ENCODE measurements at places on chromosomes 5 and 9.

DNA sequence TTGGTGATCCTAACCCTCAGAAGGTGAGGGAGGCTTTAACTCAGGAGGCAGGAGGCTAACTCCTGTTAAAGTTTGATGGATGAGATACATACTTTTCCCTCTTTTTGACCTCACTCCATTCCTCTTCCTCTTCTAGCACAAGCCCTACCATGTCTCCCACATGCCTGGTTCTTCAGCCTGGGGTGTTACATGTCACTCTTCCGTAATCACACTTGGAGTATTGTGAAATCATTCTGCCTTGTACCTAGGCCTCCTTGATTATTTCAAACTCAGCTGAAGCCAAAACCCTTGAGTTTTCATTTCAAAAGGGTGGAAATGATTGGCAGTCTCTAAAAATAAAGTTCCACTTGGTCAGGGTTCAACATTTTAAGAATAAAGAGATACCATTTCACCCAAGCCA lies 1.8 kb downstream of the PLAC8L1 start:
- no peak for DNase-seq

DNA sequence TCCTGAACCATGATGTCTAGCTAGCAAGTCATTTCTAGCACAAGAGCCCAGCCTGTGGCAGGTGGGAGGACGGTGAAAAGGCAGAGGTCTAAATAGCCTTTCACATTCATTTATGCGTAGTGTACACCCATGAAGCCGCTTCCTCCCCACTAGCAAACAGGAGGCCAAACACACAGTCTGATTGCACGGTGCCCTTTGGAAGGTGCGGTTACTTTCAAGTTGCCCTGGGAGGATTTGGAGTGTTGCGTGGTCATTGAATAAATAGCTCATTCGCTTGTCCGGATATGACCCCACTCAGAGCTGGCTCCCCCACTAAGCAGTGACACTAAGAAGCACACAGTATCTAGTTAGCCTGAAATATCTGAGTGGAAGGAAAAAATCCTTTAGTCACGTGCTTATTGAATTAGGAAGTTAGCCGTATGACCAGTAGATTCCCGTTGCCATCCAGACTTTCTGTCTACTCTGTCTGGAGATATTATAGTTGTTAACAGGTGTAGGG lies 664 bp upstream of the ARSB start:
- DNase-seq = peak; percentile 70

DNA sequence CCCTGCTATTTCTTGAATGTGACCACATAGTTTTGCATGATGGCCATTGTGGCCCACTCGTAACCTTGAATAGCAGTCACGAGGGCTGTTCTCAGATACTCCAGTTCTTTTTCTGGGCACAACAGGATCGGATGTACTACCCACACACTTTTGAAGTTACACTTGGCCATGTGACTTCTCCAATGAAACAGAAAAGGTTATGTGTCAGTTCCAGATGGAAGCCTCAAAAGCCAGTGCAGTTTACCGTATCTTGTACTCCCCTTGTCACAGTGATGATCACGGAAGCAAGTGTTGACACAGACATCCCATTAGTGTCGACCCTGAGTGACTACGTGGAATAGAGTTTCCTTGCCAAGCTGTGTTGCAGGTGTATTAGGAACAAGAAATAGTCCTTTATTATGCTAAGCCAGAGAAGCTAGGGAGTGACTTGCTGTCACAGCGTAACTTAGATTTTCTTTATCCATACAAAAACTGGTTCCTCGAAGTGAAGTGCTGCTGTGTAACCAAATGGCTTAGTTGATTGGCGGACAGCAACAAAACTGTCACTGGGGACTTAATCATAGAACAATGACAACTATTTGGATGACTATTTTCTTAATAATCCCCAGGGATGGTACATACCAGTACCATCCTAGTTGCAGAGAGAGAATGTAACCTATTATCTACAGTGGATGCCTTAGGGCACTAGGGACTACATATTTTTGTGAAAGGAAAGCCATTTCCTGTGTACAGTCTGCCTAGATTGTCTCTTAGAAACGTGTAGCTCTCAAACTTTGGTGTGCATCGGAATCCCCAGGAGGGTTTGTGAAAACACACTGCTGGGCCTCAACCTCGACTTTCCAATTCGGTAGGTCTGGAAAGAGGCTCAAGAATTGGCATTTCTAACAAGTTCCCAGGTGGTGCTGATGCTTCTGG lies 90.1 kb upstream of the DMRT1 start:
- DNase-seq = no peak

GRCh38 chr9:112174965-112175795 lies at the start of gene SUSD1:
TSS of gene SUSD1 (minus strand) at chr9:112175297. CDS start at chr9:112175235, 62 bp downstream.
- DNase-seq = no peak

DNA sequence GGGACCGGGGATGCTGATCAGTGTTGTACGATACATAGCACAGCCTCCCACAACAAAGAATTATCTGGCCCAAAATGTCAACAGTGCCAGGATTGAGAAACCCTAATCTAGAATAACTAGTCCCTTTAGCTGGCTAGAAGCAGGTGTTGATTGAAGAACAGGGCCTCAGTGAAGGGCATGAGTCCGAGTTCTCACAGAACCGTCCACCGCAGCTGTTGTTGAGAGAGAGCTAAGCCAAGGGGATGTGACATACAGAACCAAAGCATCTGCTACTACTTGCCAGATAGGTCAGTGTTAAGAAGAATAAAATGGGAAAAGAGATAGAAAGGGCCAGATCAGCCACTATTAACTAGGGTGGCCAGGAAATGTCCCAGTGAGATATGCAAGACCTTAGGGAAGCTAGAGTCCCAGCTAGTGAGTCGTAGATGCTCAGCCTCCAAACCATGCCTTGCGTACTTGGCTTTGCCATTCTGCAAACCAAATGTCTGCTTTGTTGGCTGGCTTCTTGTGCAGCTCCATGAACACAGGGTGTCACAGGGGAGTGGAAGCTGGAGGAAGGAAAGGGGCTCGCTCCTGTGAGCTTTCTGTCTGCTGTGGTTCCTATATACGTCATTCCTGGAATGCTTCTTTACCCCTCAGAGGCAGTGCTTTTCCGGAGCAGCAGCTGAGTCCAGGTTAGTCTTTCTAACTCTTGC lies 68.9 kb downstream of the FBXO38 start:
- no peak for DNase-seq

DNA sequence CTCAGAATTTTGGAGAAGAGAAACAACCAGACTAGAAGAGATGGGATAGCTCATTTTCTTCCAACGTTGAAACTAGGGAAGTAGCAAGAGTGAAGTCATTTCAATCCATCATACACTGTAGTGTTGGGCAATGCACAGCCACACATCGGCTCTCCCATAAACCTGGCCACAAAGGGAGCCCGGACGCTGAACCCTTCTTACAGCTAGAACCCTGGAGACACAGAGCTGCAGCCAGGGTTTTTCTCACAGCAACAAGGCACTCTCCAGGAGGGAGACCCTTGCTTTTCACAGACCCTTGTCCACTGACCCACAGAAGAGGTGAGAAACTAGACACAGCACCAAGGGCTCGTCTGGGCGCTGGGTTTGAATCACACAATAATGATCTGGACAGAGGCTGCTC lies 101.4 kb upstream of the FSTL4 start:
- DNase-seq = no peak

DNA sequence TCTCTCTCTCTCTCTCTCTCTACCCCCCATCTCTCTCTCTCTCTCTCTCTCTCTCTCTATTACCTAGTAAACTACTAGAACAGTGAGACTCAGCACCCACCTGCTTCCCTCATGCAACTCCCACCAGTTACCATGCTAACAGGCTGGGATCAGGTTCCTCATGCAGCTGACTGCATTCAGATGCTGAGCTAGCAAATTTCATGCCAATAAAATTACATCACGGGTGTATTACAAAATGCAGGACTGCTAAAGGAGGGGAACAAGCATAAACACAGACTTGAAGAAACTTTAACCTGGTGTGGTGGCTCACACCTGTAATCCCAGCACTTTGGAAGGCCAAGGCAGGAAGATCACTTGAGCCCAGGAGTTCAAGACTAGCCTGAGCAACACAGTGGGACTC lies 76.0 kb downstream of the CEMIP2 start:
- DNase-seq = no peak

GRCh38 chr5:90803876-90804275 lies 245.3 kb downstream of the ADGRV1 start:
- no peak for DNase-seq

DNA sequence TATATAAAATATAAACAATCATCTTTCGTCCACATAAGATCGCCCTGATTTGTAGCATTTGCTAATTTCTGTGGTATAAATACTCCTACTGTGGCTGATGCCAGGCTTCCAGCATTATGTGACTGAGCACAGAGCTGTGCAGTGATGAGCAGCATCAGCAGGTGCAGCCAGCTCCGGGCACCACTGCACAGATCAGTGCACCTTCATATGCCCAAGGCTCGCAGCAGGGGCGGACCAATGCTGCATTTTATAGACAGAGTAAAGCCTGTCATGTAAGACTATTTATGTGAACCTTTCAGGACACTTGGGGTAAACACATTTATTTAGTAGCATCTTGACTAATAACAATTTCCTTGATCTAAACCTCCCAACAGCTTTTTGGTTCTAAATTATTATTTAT lies 53.1 kb downstream of the LMNB1 start:
- no peak for DNase-seq

DNA sequence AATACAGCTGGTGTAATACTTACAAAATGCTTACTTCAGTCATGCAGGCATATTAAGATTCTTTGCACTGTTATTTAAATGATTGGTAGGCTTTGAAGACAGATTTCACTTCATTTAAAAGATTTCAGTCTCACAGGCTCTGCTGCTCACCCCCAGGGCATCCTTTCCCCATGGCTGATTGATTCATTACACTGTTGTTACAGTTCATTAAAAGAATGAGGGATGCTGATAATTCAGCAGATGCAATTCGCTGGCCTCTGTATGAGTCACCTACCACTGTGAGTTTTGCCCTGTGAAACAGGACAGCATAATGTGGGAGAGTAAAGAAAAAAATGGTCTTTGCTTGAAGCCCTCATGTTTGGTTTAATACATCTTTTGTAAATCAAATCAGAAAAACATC lies 246.9 kb downstream of the CYLC2 start:
- no peak for DNase-seq

DNA sequence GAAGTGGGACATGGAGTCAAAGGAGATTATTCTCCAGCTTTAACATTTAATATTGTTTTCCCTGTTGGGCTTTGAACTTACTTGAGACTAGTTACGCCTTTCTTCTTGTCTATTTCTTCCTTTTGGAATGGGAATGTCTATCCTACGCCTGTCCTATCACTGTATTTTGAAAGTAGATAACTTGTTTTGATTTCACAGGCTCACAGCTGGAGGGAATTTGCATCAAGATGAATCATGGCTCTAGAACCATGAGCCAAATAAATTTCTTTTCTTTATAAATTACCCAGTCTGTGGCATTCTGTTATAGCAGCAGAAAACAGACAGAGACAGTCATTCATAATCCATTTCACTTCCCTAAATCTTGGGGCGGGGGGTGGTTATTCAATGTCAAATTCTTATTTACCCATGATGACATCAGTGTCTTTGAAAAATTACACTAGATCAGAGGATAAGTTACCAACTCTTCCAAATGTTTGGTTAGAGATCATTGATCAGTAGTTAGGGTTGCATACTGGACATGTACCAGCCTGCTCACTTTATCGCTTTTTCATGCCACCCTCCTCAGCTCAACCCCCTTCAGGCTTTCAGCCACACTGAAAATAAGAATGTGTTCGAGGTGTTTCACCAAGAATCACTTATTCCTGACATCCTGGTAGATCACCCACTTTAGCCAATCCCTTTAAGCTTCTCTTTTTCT lies 419.6 kb upstream of the PIK3R1 start:
- DNase-seq = no peak

- DNase-seq = no peak
These were observed 255.6 kb downstream of the NSG2 start for GRCh38 chr5:174300941-174301761.

DNA sequence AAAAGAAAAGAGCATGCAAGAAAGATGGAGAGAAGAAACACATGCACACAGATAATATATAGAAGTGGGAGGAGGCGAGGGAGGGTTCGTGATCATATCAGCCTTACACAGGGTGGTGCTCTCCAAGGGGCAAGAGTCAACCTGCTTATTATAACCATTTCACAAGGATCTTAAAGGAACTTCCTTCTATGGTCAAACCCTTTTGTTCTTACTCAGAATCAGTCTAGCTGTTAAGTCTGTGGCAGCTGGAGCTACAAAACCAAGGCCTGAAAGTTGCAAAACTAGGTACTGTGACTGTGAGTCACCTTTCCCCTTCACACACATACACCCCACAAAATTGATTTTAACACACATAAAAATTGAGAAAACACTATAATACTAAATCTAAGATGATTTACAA lies 18.5 kb upstream of the ERMP1 start:
- DNase-seq = peak; percentile 63

DNA sequence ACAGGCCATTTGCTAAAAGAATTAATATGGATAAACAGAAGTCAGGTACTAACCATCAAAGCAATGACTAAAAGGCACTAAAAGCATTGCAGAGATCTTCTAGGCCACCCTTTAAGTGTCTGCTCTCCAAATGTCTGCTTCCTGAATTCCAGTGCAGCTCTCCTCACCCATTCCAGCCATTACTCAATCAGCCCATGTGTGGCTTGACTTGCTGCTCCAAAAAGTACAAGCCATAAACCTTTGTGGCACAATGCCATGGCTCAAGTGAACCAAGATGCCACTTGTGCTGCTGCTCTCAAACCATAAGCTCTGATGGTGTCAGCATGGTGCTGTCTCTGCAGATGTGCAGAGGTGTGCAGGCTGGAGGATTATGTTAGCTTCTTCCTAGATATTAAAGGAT lies 290.2 kb upstream of the POU5F2 start:
- DNase-seq = no peak

DNA sequence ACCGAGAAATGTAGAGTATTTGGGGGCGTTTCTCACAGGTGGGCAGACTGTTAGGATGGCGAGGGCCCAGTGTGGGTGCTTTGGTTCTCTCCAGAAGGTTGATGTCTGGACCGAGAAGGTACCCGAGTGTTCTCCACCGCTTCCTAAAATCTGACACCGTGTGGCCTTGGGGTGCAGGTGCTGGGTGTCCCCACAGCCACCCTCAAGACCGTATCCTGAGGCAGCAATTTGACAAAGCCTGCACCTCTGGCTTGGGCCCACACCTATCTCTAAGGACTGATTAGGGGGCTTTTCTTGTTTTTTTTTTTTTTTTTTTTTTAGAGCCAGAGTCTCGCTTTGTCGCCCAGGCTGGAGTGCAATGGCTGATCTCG lies 1.3 kb downstream of the PPP1R26 start:
- no peak for DNase-seq

GRCh38 chr5:40390281-40391149 lies 289.2 kb upstream of the PTGER4 start:
- DNase-seq = no peak

- DNase-seq = no peak
These were observed 2.4 kb upstream of the RXFP3 start for GRCh38 chr5:33933723-33934169.

- DNase-seq = no peak
These were observed 143.7 kb downstream of the TRIO start for GRCh38 chr5:14286574-14287421.
